ENCODE measurements at places on chromosomes 3 and 15.

DNA sequence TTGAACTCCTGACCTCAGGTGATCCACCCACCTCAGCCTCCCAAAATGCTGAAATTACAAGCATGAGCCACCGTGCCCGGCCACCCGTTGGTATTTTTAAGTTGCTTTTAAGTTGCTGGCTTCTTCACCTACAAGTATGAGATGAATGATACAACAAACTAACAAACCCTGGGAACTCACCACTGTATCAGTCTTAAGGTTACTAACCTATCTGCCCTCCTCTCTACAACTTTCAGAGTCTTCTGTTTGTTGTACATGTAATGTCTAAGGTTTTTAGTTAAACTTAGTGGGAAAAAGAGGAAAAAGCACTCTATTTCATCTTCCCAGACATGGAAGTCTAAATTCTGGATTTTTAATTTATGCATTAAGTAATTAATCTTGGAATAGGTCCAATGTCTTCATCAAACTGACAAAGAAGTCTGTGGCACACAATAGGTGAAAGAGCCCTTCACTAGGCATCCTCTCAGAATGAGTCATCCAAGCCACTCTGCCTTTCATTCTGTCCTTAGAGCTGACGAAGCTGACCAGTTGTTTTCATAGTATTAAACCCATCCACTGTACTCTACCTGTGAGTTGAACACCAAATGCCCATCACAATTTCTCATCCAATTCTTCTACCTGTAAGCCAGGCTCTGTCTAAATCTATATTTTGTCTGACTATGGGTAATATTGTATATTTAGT is 936.1 kb downstream of the TUSC7 start:
- DNase-seq, result peak; percentile 15

GRCh38 chr3:157452097-157452496 is 15.4 kb downstream of the PTX3 start:
- no peak for DNase-seq

- DNase-seq, result peak; percentile 3
Observed at GRCh38 chr3:10917176-10917575, 75.4 kb upstream of the SLC6A1 start.

GRCh38 chr3:167691366-167691765 is 37.6 kb upstream of the WDR49 start:
- no peak for DNase-seq

- no peak for DNase-seq
Observed at GRCh38 chr3:151034303-151034702, 51.2 kb upstream of the MED12L start.

All from fibroblast of mammary gland (primary cell).